Activated CD8-positive, alpha-beta T cell treated with anti-CD3 and anti-CD28 coated beads, Interleukin-2, amount 10 ng/mL, durations not matched to agents 7 days and 5 days (primary cell): ENCODE measurements at places on chromosomes 5 and 9.

DNA sequence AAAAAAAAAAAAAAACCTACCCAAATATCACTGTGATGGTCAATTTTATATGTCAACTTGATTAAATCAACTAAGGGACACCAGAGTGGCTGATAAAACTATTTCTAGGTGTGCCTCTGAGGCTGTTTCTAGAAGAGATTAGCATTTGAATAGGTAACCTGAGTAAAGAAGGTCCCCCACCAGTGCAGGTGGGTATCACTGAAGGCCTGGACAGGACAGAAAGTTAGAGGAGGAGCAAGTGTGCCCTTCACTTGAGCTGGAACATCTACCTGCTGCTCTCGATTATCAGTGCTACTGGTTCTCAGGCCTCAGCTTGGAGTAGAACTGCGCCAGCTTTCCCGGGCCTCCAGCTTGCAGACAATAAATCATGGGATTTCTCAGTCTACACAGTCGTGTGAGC lies 88.7 kb downstream of the TLE1 start:
- peaks cover 9% of the 10 kb centered on the region for H3K27me3 ChIP-seq
- H3K4me1 ChIP-seq = peaks cover 8% of the 10 kb centered on the region
- H3K27ac ChIP-seq = no peak overlapping the region

DNA sequence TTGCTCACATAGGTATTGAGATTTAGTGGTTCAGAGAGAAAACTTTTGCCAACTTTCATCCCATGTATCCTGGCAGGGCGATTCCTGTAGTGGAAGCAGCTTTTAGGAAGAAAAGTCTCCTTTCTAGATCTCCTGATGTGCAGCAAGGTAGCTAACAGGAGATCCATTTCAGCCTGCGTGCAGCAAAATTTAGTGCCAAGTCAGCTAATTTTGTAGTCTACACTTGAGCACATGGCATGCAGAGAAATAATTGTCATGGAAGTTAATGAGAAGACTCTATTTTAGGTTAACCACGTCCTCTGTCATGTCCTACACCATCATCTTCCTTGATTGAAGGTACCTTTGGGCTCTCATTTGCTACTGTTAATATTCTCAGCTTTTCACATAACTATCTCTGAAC lies 165.8 kb downstream of the PTPRD start:
- no peaks in the 10 kb centered on the region for H3K4me1 ChIP-seq
- H3K27me3 ChIP-seq = no peaks in the 10 kb centered on the region
- H3K27ac ChIP-seq = no peak overlapping the region
- no peak overlapping the region for H3K4me3 ChIP-seq

DNA sequence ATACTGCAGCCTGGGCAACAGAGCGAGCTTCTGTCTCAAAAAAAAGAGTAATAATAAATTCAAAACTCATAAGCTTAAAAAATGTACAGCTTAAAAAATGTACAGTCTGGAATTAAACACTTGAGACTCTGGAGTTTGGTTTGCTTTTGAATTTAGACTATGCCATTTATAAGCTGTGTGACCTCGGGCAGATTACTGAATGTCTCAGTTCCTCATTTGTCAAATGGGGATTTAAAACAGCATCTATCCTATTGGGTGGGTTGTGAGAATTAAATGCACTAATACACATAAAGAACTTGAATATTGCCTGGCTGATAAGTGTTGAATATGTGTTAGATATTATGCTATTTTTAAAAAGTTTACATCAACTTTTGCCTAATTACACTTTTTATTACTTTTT lies 98.4 kb downstream of the SCAMP1 start:
- H3K36me3 ChIP-seq = peaks cover 23% of the 10 kb centered on the region
- H3K27me3 ChIP-seq = no peaks in the 10 kb centered on the region
- no peak overlapping the region for H3K27ac ChIP-seq
- no peak overlapping the region for H3K4me3 ChIP-seq

DNA sequence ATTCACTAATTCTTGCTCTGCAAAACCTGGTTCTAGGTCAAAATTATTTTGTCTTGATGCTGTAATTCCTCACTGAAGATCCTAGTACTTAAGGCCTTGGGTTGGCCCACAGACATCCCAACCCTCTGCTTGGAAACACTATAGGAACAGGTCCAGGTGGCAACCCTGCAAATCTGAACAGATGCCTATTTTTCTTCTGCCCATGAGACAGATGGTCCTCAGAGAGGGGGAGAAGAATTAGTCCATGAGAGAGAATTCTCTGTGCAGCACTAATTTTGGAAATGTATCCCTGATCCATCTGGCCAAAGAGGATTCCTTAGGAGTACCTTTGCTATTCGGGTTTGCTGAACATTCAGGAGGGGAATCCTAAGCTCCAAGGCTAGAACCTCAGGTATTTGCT lies 156.3 kb downstream of the ELAVL2 start:
- no peak overlapping the region for H3K4me3 ChIP-seq
- H3K4me1 ChIP-seq = no peaks in the 10 kb centered on the region

DNA sequence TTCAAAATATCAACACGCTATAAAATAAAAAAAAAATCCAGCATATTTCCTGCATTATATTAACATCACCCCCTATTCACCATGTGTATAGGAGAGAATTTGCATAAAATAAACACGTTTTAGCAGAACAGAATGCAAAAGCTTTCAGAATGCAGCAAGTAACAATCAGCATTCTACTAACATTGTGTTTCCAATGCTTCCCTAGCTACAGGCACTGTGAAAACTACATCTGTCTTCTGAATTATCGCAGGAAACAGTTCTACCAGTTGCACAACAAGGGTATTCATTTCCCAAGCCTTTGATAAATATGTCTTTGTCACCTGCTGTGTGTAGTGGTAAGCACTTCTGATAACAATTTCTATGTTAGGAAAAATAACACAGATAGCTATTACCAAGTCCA lies 1015.8 kb downstream of the CDH18 start:
- no peaks in the 10 kb centered on the region for H3K27me3 ChIP-seq
- no peak overlapping the region for H3K27ac ChIP-seq
- H3K4me1 ChIP-seq = no peaks in the 10 kb centered on the region
- no peak for DNase-seq
- no peak overlapping the region for H3K4me3 ChIP-seq
- H3K36me3 ChIP-seq = no peaks in the 10 kb centered on the region

- H3K4me3 ChIP-seq = no peak overlapping the region
- no peak for DNase-seq
- H3K27ac ChIP-seq = no peak overlapping the region
- H3K27me3 ChIP-seq = no peaks in the 10 kb centered on the region
- no peaks in the 10 kb centered on the region for H3K4me1 ChIP-seq
These were observed 92.9 kb downstream of the RXRA start for GRCh38 chr9:134419000-134419683.

- H3K36me3 ChIP-seq = peaks cover 66% of the 10 kb centered on the region
- no peaks in the 10 kb centered on the region for H3K4me1 ChIP-seq
- peak overlapping the region; percentile 41 for H3K27ac ChIP-seq
- DNase-seq = no peak
- H3K27me3 ChIP-seq = no peaks in the 10 kb centered on the region
These were observed 29.4 kb upstream of the TNIP1 start for GRCh38 chr5:151110122-151110681.

- DNase-seq = no peak
- H3K27me3 ChIP-seq = peaks cover 9% of the 10 kb centered on the region
- no peak overlapping the region for H3K4me3 ChIP-seq
- H3K27ac ChIP-seq = no peak overlapping the region
These were observed 19.5 kb upstream of the IRF1 start for GRCh38 chr5:132510076-132510475.

DNA sequence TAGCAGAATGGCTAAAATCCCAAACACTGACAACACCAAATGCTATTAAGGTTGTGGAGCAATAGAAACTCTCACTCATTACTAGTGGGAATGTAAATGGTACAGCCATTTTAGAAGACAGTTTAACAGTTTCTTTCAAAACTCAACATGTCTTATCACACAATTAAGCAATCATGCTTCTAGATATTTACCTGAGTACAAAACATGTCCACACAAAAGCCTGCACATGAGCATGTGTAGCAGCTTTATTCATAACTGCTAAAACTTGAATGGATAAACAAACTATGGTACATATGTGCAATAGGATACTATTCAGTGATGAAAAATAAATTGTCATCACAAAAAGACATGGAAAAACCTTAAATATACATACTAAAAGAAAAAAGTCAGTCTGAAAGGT lies 31.5 kb downstream of the SLC25A46 start:
- no peaks in the 10 kb centered on the region for H3K4me1 ChIP-seq
- no peak overlapping the region for H3K27ac ChIP-seq
- H3K36me3 ChIP-seq = peaks cover under 1% of the 10 kb centered on the region
- no peak for DNase-seq
- H3K4me3 ChIP-seq = no peak overlapping the region

GRCh38 chr5:114038756-114039155 lies 323.1 kb upstream of the KCNN2 start:
- H3K36me3 ChIP-seq = no peaks in the 10 kb centered on the region
- no peaks in the 10 kb centered on the region for H3K4me1 ChIP-seq
- no peaks in the 10 kb centered on the region for H3K27me3 ChIP-seq
- H3K27ac ChIP-seq = no peak overlapping the region
- no peak overlapping the region for H3K4me3 ChIP-seq
- no peak for DNase-seq

DNA sequence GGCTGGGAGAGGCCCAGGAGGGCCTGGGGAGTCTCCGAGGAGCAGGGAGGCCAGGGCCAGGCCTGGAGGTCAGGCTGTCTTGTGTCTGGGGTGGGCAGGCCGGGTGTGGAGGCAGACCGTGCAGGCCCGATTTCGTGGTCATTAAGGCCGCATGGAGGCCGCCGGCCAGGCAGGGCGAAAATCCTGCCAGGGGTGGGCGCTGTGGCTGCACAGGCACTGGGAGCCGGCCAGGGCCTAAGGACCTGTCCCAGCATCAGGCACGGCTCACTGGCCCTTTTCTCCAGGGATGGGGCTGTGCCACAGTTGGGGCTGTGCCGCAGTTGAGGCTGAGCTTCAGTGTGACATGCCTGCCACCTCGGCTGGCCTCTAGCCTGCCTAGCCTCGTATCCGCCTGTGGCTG lies 35.9 kb downstream of the ASS1 start:
- DNase-seq = no peak
- peaks cover 23% of the 10 kb centered on the region for H3K27me3 ChIP-seq
- no peaks in the 10 kb centered on the region for H3K36me3 ChIP-seq
- H3K27ac ChIP-seq = no peak overlapping the region
- H3K4me3 ChIP-seq = no peak overlapping the region

- H3K4me1 ChIP-seq = no peaks in the 10 kb centered on the region
- H3K27ac ChIP-seq = no peak overlapping the region
- H3K27me3 ChIP-seq = no peaks in the 10 kb centered on the region
- H3K36me3 ChIP-seq = no peaks in the 10 kb centered on the region
- no peak overlapping the region for H3K4me3 ChIP-seq
These were observed 104.6 kb downstream of the MED10 start for GRCh38 chr5:6273749-6274148.
